Activated CD4-positive, alpha-beta T cell treated with anti-CD3 and anti-CD28 coated beads for 1 hour (primary cell): ENCODE measurements at places on chromosomes 4 and X.

DNA sequence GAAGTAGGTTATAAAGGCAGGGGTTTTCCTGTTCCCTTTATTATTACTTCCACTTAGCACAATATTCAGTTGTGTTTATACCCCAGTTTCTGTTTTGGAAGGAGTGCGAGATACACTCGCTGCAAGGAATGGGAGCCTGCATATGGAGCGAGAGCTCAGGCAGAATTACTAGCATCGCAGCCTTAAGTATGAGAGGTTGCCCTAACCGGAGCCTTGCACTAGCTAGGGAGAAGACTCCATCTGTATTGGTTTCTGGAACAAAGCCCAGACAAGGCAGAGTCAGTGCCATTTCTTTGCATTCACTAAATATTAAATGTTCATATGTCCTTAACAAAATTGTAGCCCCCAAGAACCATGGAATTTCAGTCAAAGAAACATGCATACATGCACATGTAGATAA is 6.2 kb upstream of the DCTD start:
- DNase-seq, result no peak

DNA sequence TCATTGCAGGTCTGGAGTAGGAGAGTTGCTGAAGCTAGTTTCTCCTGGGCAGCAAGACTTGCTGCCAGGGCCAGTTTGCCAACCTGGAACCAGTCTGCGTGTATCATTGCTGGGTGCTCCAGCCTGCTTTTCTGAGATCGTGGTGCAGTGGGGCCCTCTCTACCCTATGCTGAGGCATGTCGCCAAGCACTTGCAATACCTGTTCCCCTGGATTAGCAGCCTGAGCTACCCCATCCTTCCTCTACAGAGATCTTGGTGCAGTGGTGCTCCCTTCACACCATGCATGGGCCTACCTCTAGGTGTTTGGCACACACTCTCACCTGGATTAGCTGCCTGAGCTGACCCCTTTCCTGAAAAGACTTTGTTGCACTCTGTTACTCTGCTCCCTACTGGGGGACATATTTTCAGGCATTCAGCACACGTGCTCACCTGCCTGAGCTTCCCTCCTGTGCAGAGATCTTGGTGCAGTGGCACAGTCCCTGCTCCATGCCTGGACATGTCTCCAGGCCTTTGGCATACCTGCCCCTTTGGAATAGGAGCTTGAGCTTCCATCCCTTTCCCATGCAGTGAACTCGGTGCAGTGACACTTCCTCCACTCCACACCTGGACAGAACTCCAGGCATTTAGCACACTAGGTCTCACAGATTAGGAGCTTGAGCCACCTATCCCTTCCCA is 133.7 kb upstream of the CXCL13 start:
- no peak for DNase-seq

DNA sequence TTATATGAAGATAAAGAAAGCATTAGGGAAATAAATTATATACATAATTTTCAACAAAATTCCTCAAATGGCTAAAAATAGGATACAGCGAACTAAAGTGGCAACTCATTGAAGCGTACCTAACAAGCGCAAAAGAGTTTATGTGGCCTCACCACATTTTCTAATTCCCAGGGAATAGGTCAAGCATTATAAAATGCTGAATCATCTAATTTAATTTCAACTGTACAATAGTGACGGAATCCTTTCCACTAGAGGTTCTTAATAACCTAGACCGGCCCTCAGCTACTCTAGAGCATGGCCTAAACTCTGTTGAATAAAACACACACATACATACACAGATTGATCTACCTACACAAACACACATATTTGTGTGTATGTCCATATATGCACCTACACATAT is 29.1 kb downstream of the CXXC4 start:
- no peak for DNase-seq

GRCh38 chr4:146178126-146178525 is 2.6 kb downstream of the LSM6 start:
- DNase-seq, result no peak

DNA sequence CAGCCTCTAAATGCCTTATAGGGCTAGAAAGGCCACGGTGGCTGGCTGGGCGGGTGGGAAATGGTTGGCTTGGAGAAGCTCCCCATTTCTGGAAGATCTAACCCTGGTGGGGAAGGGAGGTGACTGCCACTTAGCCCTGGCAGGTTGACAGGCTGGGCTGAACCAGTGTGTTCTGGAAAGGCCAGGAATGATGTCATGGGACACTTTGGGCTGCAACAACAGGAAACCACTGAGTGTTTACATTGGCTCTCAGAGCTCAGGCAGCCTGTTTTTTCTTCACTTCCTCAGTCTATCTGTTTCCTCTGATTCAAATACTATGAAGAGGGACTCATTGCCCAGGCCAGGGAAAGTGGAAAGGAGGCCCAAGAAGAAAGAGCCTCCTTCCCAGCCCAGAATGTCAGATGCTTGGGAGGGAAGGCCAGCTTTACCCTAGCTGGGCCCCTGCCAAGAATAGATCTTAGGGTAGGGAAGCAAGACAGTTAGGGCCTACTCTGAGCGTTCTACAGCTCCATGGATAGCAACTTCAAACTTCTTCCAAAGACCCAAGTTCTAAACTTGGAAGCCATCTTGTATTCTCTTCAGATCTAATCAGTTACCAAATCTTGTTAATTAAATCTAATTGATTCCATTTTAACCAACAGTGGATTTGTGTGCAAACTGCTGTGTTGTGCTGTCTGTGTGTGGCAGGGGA is 65.8 kb upstream of the MSN start:
- peak; percentile 20 for DNase-seq

DNA sequence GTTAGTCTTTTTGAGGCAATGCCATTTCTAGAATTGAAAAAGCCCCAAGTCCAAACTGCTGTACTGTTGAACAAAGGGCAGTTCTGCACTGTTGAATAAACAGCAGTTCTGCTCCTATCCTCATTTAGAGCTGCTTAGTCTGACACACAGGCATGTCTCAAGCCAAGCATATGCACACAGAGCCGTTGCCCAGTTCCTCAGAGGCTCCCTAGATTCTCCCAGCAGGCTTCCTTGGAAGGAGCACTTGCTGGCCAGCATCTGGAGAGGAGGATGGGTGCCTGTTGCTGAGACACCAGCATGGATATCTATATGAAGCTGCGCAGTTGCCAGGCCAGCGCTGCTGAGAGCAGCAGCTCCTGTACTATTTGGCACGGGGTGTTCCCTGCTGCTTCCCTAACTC is 138.3 kb upstream of the USP38 start:
- no peak for DNase-seq

DNA sequence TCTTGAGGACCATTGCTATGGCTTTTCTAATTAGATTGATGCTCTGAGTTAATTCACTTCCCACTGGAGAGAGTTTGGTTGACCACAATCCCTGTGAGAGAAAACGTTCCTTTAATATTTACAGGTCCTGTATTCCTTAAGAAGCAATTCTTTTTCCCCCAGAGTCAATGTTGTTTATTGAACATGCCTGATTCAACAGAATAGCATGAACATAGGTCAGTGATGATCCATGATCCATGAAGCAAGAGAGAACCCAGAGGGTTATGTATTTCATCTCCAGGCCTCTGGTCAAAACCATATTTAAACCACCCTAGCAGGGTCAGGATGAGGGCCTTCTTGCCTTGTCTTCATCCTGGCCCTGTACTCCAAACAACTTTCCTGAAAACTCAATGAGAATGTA is 39.4 kb upstream of the EFHC2 start:
- no peak for DNase-seq

DNA sequence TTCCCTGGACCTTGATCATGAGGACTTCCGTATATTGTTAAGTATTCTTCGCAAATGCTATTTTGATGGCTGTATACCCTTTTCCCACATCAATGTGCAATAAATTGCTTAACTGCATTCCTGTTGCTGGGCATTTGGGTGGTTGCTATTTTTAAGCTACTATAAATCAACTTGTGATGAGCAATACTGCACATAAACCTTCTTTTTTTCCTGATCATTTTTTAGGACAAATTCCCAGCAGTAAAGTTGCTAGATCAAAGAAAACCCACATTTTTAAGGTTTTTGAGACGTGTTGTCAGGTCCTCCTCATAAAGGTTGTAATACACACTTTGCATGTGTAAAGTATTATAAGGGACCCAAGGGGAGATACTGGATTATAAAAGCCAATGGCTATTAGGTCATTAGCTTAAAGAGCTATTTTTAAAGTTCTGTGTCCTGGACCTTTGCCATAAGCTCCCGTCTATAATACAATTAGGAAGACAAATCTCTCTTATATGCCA is 35.6 kb downstream of the LIMCH1 start:
- DNase-seq, result no peak

DNA sequence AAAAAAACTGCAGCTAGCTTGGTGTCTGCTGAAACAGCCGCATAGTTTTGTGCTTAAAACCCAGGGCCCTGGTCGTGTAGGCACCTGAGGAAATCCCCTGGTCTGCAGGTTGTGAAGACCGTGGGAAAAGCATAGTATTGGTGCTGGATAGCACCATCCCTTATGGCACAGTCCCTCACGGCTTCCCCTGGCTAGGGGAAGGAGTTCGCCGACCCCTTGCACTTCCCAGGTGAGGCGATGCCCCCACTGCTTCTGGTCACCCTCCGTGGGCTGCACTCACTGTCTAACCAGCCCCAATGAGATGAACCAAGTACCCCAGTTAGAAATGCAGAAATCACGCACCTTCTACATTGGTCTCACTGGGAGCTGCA is 1105.1 kb downstream of the STPG2 start:
- DNase-seq, result no peak

DNA sequence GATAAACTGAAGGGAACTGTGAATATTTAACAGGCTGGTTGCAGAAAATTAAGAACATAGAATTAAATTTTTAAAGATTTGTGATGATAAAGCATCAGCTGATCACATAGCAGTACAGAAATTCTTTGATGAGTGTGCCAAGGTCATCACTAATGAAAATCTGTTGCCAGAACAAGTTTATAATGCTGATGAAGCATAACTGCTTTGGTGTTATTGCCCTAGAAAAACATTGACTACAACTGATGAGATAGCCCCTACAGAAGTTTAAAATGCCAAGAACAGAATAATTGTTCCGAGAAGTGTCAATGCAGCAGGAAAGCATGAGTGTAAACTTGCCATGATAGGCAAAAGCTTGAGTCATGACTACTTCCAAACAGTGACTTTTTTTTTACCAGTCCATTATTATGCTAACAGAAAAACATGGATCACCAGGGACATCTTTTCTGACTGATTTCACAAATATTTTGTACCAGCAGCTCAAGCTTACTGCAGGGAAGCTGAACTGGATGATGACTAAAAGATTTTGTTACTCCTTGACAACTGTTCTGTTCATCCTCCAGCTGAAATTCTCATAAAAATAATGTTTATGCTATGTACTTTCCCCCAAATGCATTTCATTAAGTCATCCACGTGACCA is 1136.6 kb downstream of the FAT4 start:
- no peak for DNase-seq

- DNase-seq, result no peak
Measured at GRCh38 chr4:183286590-183287308, 33.3 kb downstream of the CLDN22 start.

GRCh38 chr4:108240366-108240765 is 71.6 kb upstream of the LEF1 start:
- DNase-seq, result no peak

DNA sequence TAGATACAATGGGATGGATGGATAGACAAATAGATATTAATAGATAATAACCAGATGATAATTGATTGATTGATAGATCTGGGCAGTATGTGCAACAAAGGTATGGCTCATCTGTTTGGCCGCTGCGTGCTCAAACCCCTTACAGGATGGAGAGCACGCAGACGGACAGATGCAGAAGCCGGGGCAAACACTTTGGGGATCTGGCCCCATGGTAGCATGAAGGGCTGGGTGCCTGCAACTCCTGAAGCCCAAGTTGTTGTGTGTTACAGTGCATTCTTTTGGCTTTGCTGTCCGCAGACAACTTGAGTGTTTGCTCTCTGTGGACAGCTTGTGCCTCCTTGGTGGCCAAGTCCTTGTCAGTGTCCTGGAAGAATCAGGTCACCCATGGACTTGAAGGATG is 10.6 kb upstream of the DHRSX start:
- DNase-seq, result no peak

GRCh38 chrX:124328765-124329164 is 3.7 kb upstream of the TEX13D start:
- no peak for DNase-seq

GRCh38 chr4:73740353-73740778 is at the start of gene CXCL8:
Gene CXCL8 (plus strand): TSS chr4:73740569. CDS start chr4:73740659, 90 bp downstream.
- no peak for DNase-seq
